Stimulated activated CD4-positive, alpha-beta T cell treated with anti-CD3 and anti-CD28 coated beads, Interleukin-2, amount 100 ng/mL, for 24 hours (primary cell): ENCODE measurements at places on chromosomes 4 and X.

GRCh38 chrX:153909980-153910360 lies 5.5 kb downstream of the AVPR2 start:
- no peak for DNase-seq

- peak; percentile 48 for DNase-seq
Measured at GRCh38 chrX:149512225-149512885, 7.2 kb upstream of the IDS start.

DNA sequence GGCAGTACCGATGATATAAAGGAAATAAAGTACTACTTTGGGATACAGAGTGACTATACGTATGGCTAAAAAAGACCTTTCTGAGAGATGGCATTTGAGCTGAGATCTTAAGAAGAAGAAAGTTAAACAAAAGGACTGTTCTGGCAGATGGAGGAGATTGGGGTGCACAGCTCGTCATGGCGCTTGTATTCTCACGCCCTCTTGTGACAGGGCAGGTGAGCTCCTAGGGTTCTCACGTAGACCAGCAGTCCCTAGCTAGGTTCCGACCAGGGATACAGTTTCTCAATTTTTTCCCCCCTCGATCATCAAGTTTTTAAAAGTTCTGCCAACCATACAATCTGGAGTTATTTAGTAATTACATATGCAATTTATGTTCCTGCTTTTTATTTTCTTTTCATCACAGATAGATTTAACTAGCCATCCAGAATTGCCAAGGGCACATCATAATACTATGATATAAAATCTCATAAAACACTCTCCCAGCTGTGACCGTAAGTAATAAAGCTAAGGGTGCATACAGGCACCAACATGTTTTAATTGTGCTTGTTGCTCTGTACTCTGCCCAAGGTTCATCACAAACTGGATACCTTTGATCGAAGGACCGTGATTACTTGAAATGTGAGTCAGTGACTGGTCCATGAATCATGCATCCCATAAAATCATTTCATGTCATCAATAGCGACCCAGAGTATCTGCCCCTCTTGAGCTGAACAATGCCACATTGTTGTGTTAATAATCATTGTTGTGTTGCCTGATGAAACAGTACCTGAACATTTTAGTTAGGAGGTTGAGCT lies 69.4 kb upstream of the ZNF518B start:
- DNase-seq: no peak

DNA sequence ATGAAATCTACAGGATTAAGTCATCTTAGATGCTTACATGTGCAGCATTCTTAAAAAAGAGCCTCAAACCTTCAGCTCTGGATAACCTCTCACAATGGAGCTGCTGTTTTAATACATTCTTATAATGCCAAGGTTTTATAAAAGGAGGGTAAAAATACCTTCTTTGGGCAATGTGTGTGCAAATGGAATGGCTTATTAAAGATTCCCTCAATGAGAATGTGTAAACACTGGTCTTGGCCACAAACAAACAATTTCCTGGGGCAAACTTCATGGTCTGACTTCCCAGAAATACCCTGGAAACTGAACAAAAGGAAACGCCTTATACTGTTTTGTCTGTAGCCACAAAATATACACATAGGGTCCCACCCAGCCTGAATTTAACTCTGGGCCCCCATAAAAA lies 148.6 kb upstream of the INTU start:
- DNase-seq: no peak

GRCh38 chrX:137430984-137431475 lies 134.9 kb upstream of the ZIC3 start:
- DNase-seq: no peak

- no peak for DNase-seq
Measured at GRCh38 chr4:113623274-113623894, 138.2 kb downstream of the CAMK2D start.

- DNase-seq: no peak
Measured at GRCh38 chrX:103488332-103488731, 31.0 kb downstream of the RAB40A start.

DNA sequence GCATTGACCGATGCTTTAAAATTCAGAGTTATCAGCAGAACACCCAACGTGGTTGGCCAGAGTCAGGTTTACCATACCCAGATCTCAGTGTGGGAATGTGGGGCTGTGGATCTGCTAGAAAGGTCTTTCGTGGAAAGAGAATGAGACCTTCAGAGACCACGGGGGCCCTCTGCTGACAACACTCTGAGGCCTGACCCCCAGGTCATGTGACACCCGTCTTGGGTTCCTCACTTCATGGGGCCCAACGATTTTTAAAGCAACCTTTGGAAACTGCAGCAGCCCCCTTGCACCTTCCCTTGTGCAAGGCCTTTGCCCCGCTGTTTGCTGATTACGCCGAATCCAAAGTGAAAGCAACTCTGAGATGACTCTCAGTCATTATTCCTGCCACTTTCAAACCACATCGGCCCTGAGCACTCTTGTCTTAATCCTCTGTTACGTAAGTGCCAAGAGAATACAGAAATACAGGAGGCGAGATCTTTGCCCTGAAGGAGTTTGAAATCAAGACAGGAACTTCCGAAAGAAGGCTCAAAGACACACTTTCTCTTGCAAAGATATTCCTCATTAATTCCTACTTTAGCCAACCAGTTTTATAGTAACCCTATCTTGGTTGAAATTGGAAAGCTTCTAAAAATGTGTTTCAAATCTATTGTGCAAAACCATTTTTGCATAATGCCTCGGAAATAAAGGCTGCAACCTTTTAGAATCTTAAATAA lies 88.3 kb downstream of the EVC2 start:
- no peak for DNase-seq

GRCh38 chrX:43975796-43976195 lies 2.6 kb upstream of the NDP start:
- DNase-seq: no peak

- DNase-seq: no peak
Measured at GRCh38 chrX:14903891-14904290, 30.7 kb downstream of the MOSPD2 start.

- no peak for DNase-seq
Measured at GRCh38 chr4:102037566-102037965, 247.0 kb downstream of the BANK1 start.

DNA sequence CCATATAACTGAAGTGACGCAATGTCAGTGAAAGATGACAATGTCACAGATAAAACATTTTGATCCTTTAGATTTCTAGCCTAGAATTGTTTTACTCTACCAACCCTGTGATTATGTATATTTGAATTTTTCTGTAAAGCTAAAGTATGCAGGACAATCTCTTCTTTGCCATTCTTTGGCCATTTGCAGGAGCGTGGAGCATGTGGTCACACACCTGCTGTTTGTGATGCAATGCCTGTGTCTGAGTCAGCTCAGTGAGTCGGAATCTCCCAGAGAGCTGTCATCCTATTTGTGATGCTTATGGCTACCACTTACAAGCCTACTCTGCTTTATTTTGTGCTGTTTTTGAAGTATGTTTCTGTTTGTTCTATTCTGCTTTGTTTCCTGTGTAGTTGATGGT lies 214.5 kb downstream of the NAF1 start:
- no peak for DNase-seq

DNA sequence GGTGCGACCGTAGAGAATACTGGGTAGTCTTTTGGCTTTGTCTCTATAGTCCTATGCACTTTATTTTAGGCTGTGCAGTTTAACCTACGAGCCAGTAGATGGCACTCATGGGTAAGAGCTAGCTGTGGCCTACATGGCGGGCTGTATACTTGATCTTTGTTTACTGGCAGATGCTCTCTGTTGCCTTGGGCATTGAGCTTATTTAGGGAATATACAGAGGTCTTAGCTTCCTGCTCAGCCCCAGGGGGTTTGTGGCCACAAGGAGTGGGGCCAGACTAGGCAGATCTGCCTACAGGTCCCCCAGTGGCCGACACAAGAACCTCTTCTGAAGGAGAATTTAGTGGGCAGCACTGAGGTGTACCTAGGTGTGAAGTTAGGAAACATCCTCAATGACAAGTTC lies 227.6 kb upstream of the HDX start:
- no peak for DNase-seq

- no peak for DNase-seq
Measured at GRCh38 chrX:107713543-107714205, 61.9 kb downstream of the TSC22D3 start.

DNA sequence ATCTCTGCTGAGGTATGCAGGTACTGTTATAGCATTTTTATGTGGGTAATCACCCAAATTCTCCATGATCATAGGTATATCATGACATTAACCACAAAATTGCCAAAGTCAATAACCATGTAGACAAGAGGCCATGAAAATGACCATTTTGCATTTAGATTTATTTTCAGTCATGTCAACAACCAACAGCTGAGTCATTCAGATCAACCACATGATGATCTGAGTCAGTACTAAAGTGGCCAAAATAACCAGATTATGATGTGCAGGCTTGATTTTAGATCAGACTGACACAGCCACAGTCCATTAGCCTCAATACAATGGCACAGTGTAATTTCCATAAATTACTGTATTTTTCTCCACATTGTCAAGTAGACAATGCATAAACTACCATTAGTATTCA lies 240.5 kb downstream of the GRIA3 start:
- DNase-seq: no peak

- no peak for DNase-seq
Measured at GRCh38 chr4:107312366-107312765, 276.3 kb upstream of the DKK2 start.

DNA sequence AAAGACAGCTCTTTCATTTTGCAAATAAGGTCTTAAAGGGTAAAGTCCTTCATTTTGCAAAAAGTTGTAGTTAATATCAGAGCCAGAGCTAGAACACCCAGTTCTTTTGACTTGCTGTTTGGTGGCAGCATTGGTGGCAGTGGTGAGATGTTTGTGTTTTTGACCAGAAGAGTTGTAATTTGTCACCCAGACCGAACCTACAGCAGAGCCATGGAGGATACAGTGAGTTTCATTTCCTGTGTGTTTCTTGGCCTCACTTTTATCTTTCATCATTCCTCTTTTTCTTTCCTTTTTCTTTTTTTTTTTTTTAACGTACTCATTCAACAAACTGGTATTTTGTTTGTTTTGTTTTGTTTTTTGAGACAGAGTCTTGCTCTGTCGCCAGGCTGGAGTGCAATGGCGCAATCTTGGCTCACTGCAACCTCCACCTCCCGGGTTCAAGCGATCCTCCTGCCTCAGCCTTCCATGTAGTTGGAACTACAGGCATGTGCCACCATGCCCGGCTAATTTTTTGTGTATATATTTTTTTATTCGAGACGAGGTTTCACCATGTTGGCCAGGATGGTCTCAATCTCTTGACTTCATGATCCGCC lies 116.4 kb downstream of the AFF1 start:
- no peak for DNase-seq

DNA sequence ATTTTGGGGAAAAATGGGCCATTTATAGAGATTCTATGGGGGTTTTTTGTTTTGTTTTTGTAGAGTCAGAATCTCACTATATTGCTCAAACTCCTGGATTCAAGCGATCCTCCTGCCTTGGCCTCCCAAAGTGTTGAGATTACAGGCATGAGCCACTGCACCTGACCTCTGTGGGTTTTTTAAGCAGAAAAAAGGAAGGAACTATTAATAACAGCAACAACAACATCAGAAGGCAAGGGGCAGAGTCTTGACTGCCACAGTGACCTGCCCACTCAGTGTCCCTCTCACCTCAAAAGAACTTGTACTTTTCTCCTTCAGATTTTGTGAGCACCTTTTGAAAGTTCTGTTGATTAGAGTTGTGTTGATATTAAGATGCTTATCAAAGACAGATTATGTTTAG lies 48.1 kb downstream of the FNIP2 start:
- DNase-seq: no peak

DNA sequence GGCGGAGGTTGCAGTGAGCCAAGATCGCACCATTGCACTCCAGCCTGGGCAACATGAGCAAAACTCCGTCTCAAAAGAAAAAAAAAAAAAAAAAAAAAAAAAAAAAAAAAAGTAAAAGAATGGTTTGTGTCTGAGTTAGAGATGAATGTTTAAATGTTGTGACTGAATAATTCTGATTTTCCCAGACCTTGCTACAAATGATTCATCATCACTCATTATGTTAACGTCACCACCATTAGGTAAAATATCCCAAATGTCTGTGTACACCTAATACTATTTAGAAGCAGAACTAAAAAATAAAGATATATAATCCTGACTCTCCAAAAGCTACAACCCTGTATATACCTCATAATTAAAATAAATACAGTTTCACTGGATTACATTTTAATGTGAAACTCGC lies 70.8 kb downstream of the HHIP start:
- DNase-seq: no peak

- no peak for DNase-seq
Measured at GRCh38 chrX:67587946-67588624, 44.3 kb downstream of the AR start.

DNA sequence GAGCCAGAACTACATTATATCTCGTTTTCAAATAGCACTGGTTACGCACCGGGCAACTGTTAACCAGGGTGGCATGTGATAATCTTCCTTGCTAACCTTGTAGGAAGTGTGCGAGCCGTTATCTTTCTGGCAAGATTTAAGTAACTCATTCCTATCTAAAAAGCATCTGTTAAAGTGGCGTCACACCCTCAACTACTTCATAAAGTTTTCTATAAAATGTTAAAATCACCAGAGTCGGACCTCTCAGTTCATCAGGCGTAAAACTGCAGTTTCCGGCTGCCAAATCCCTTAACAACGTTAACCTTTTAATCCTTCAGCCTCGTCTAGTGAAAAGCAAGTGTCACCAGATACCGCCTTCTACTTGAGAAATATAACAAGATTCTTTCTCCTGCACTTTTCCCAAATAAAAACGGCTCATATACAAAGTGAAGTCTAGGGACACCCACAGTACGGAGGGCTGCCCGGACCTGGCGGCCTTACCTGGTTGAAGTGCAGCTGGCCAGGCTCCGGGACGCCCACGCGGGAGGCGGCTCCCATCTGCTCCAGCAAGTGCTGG lies 1.2 kb downstream of the SLC39A8 start:
- DNase-seq: peak; percentile 74

- no peak for DNase-seq
Measured at GRCh38 chr4:55837903-55838302, 15.5 kb upstream of the EXOC1 start.

- peak; percentile 10 for DNase-seq
Measured at GRCh38 chr4:121898150-121898549, 27.9 kb upstream of the BBS7 start.

DNA sequence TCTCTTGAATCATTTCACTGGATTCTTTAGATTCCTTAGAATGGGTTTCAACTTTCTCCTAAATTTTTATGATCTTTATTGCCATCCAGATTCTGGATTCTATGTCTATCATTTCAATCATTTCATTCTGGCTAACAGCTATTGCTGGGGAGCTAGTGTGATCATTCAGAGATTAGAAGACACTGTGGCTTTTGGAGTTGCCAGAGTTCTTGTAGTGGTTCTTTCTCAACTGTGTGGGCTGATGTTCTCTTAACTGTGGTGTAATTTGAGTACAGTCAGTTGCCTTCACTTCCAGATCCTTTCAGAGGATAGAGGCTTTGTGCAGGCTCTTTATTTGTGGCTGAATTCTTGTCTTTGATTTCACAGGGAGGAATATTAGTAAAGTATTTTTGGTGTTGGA lies 12.1 kb upstream of the CSN2 start:
- no peak for DNase-seq

GRCh38 chrX:68488657-68489056 lies 10.2 kb upstream of the YIPF6 start:
- no peak for DNase-seq
